ENCODE measurements at places on chromosomes 6 and 20.

- DNase-seq: no peak
Observed at GRCh38 chr20:47729472-47729871, 55.8 kb downstream of the SULF2 start.

- no peak for DNase-seq
Observed at GRCh38 chr6:119240257-119241110, 109.1 kb downstream of the MAN1A1 start.

DNA sequence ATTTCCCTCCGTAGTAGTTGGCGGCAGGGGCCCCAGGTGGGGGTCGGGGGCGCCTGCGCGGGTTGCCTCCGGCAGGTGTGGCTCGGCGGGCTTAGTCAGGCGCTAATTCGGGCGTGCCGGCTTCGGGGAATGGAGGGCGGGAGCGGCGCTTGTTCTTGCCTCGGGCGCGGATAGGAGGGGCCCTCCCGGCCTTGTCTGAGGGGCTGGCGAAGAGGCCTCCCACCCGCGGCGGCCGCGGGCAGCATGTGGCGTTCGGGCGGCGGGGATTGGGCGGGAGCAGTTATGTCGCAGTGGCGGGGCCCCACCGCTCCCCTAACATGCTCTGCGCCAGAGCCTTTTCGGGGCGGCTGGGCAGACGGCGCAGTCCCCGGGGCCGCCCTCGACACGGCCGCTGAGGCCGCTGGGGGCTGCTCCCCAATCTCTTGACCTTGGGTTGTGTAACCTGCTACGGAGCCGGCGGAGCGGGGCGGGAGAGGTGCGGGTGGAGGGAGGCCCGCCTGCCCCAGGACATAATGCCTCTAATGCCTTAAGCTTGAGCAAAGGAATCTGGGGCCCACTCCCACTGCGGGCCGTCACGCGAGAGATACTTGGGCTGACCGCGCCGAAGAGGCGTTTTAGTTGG is 1.1 kb downstream of the AMD1 start:
- peak; percentile 73 for DNase-seq

GRCh38 chr20:25178563-25179438 is 16.7 kb upstream of the ENTPD6 start:
- DNase-seq: peak; percentile 14

DNA sequence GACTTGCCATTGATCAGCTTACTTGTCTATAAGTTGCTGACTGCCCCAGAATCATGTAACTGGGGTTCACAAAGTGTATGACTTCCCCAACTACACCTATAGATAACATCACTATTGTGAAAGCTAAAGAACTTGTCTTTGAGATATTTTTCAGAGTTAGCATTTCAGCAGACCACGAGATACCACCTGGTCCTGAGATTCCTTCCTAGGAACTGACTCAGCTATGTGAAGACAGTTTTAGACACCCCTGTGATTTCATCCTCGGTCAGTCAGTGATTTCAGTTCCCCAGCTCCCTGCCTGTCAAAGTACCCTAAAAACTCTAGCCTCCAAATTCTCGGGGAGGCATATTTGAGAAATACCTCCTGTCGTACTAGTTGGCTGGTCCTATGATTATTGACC is 62.4 kb downstream of the TXNDC5 start:
- no peak for DNase-seq

GRCh38 chr6:44004136-44004535 is 123.1 kb downstream of the MRPL14 start:
- DNase-seq: no peak

DNA sequence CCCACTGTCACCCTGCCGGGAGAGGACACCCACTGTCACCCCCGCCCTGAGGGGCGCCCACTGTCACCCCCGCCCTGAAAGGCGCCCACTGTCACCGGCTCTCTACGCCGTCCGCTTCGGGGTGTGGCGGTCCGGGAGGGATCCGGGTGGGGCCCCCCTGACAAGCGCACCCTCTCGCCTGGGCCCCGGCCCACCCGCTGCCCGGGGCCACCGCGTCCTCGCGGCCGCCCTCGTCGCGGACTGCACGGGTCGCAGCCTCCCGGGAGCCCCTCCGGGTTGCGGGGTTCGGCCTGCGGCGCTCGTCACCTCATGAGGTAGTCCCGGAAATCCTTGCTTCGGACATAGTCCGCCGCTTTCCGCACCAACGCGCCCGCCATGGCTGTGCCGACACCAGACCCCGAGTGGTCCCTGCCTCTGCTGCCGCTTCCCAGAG is 224 bp downstream of the MPC1 start:
- no peak for DNase-seq

- no peak for DNase-seq
Observed at GRCh38 chr6:32166411-32167061, 2.1 kb downstream of the EGFL8 start.

- no peak for DNase-seq
Observed at GRCh38 chr6:42696526-42697267, 25.7 kb downstream of the PRPH2 start.

DNA sequence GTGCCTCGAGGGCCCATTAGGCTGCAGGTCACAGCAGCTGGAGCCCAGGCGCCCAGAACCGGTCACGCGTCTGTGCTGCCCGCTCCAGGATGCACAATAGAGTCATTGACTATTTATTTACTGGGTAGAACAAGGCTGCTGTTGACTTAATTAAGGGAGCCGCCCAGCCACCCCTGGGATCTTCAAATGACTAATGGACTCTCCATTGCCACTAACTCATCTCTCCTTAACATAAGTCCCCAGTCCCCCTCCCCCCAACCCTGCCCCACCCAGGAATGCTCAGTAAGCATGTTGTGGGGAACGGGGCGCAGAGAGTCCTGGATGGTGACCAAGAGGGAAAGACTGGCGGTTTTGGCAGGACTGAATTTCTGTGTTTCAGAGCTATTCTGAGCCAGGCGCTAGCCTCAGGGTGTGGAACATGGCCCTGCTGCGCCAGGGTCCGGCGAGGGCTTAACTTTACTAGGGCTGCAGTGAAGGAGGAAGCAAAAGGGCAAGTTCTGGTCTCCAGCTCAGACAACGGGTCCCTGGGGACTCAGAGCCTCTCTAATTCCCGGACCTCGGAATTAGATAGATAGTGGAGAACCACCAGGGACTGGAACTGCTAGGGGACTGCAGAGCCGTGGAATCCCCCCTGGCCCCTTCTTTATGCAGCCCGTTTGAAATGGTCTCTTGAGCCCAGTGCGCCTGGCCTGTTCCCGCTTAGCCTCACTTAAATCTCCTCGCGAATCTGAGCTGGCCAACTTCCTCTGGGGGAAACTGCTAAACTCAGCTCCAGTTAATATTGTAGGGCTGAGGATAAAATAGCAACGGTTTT is 1.5 kb upstream of the GRIK2 start:
- no peak for DNase-seq

DNA sequence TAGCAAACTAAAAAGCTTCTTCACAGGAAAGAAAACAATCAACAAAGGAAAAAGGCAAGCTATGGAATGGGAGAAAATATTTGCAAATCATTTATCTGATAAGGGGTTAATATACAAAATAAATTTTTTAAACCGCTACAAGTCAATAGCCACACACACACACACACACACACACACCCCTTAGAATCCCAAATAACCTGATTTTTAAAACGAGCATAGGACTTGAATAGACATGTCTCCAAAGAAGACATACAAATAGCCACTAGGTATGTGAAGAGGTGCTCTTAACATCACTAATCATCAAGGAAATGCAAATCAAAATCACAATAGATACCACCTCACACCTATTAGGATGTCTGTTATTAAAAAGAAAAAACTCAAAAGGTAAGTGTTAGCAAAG is 187.7 kb downstream of the TRIM27 start:
- no peak for DNase-seq

- peak; percentile 12 for DNase-seq
Observed at GRCh38 chr6:18406955-18407749, 20.0 kb downstream of the RNF144B start.

DNA sequence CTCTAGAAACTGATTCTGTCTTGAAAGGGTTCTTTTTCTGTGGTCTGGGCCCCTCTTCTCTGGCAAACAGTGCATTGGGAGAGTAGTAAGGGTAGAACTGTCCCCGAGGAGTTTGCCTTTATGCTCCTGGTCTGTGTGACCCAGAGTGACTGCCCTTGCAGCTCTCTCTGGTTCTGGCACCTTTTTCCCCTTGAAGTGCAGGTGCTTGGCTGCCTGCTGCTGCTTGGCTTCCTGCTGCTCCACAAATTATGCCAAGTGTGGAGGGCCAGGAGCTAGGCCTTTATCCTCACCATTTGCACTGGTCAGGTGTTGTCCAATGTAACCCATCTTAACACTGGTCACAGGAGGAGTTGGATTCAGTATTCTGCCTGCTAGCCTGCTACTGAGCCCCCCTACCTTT is 11.2 kb downstream of the KIZ start:
- no peak for DNase-seq

- DNase-seq: no peak
Observed at GRCh38 chr6:2556761-2557160, 194.0 kb downstream of the MYLK4 start.
